Bronchial epithelial cell (primary cell): ENCODE measurements at places on chromosomes 7 and 10. TPM values are rescaled to one million over a fixed set of nuclear protein-coding genes. Genes with fewer than 3 reads are reported as not detected.

FAM20C gene
- total RNA-seq, result 1.3 and 2.4 TPM in 2 replicates

GRCh38 chr10:100876585-100877460 is 35.9 kb upstream of the SLF2 start:
- no peak for DNase-seq

DNA sequence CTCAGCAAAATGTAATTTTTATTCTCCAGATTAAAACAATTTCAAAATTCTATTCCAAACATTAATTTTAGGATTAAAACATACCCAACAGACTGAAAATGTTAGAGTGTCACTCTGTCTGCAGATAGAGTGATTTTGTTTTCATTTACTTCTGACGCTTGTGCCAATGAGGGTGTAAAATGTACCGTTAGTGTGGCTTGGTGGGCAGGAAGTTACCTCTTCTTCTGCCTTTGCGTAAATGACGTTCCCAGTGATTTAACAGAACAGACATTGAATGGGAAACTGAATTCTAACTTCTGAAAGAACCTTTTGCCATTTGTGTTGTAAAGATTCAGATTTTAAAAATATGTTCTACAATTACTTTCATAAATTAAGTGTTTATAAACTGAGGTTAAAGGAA is 47.0 kb upstream of the DRGX start:
- DNase-seq, result no peak

DNA sequence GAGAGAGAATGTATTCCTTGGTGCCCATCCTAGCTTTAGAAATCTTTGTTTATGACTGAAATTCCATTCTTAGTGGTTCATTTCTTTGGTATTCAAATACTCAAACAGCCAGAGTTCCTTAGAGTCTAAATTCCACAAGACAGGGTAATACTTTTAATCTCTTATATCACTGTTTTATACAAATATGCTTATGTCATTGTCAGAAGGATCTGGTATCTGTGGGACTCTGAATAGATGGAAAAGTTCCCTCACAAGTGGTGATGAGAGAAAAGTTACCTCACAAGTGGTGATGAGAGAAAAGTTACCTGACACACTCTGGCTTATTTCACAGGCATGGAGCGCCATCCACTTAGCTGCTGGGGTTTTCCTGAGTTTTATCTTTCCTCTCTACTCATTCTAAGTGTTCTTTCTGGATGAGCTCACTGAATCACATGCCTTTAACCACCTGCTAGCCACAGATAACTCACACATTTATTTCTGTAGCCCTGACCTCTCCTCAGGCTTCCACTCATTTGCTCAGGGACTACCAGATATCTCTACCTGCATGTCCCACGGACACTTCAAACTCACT is 784.0 kb downstream of the SUGCT start:
- DNase-seq, result peak; percentile 86

- no peak for DNase-seq
Measured at GRCh38 chr7:80807166-80807900, 111.5 kb downstream of the SEMA3C start.

- DNase-seq, result no peak
Measured at GRCh38 chr7:30285067-30285535, 704 bp downstream of the ZNRF2 start.

DNA sequence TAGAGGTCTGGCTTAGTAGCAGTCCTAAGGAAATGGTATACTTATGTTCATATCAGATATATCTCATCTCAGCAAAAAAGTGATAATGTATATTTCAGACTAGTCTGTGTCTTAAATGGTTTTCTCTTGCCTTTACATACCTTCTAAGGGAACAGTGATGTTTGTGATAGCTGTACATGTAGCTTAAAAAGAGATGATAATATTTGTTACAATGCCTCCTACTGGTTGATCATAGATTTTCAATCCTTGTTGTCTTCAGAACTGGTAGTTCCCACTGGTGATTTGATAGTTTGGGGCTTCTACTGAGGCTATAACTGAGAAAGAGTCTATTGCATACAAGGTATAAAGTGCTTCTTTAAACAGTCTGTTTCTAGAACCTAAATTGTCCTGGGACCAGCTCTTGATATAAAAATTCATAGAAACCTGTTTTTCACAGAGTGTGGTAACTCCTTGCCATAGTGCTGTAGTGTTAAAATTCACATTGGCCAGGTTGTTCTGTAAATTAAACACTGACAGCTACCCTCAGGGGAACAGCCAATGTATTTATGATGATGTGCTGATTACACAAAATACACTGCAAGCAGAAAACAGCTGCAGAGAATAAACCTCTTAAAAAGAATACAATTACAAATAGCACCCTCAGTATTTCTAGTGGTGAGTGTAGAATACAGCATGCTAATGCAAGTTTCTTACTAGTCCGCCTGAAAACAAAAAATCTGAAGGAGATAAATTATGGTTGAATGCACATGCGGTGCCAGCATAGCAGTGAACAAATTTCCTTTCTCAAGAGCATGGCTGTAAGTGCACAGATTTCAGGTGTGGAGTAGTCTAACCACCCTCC is 90.3 kb downstream of the BTRC start:
- DNase-seq, result peak; percentile 44

- DNase-seq, result no peak
Measured at GRCh38 chr10:48580236-48580635, 24.6 kb downstream of the ARHGAP22 start.

STAM gene
- total RNA-seq, result 21.9 and 31.6 TPM in 2 replicates

DNA sequence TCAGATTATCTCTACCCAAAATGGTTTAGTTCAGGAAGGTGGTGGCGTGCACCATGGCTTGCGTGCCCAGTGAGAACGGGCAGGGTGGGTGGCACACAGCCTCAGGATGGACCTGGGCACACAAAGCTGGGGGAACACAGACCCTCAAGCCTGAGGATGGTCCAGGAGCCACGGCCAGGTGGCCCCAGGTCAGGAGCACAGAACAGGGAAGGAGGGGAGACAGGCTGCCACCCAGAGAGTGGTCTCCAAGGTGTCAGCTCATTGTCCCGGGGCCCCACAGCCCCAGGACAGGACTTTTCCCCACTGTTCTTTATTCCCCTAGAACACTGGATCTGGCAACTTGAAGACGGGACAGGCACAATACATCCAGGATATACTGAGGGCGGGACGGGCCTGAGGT is 75.6 kb upstream of the MGMT start:
- DNase-seq, result no peak

- no peak for DNase-seq
Measured at GRCh38 chr7:38453168-38453567, 178.0 kb downstream of the AMPH start.

KLF14 gene
- total RNA-seq, result under 0.01 TPM in 1 of 2 replicates, not detected in the other
